ENCODE measurements at places on chromosomes 1 and 21.

DNA sequence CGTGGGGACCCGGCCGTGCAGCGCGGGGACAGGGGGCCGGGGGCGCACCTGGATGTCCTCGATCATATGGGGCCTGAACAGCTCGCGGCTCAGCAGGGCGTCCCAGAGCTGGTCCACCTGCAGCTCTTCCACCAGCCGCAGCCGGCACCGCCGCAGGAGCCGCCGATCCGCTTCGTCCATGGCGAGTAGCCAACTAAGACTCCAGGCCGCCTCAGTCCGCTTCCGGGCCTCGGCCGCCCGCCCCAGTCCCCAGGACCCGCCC lies at the start of gene CASP9:
TSS of gene CASP9 (minus strand) at position 195 of the 262 bp plus-strand sequence. CDS start at position 180, 15 bp downstream.
- DNase-seq, result no peak

GRCh38 chr1:245598524-245599305 lies 443.9 kb downstream of the KIF26B start:
- no peak for DNase-seq

- DNase-seq, result no peak
Measured at GRCh38 chr1:107767156-107767582, 197.8 kb downstream of the VAV3 start.

- DNase-seq, result no peak
Measured at GRCh38 chr1:110455151-110455550, 4.2 kb downstream of the PROK1 start.

- peak; percentile 27 for DNase-seq
Measured at GRCh38 chr1:96364576-96364975, 357.0 kb upstream of the PTBP2 start.

GRCh38 chr1:57727121-57727520 lies 303.3 kb upstream of the DAB1 start:
- no peak for DNase-seq

DNA sequence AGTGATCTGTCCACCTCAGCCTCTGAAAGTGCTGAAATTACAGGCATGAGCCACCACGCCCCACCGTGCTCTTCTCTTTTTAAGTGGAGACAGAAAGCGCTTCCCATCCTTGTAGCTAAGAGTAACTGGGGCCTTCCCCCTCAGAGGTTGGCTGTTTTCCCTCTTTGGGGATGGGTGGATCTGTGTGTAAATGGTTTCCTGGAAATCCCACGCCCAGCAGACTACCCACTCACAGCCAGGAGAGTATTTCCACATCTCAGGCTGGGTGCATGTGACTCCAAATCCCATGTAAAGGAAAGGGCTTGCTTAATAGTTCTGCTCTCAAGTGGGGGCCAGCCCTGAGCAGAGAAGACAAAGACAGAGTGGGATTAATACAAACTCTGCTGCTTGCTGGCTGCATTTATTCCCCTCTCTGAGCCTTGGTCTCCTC lies 19.6 kb upstream of the TCEA3 start:
- DNase-seq, result peak; percentile 92

DNA sequence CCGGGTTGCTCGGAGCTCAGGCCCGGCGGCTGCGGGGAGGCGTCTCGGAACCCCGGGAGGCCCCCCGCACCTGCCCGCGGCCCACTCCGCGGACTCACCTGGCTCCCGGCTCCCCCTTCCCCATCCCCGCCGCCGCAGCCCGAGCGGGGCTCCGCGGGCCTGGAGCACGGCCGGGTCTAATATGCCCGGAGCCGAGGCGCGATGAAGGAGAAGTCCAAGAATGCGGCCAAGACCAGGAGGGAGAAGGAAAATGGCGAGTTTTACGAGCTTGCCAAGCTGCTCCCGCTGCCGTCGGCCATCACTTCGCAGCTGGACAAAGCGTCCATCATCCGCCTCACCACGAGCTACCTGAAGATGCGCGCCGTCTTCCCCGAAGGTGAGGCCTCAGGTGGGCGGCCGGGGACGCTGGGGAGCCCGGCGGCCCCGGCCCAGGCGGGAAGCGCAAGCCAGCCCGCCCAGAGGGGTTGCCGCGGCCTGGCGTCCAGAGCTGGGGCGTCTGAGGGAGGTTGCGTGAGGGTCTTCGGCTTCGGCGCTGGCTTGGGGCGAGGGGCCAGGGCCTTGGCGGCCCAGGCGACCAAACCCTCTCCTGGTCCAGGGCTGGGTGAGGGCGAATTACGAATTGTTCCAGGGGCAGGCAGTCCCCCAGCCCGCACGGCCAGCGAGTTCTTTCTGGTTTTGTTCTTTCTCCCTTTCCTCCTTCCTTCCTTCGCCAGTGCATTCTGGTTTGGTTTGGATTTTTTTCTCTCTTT lies 805 bp downstream of the SIM2 start:
- DNase-seq, result no peak

DNA sequence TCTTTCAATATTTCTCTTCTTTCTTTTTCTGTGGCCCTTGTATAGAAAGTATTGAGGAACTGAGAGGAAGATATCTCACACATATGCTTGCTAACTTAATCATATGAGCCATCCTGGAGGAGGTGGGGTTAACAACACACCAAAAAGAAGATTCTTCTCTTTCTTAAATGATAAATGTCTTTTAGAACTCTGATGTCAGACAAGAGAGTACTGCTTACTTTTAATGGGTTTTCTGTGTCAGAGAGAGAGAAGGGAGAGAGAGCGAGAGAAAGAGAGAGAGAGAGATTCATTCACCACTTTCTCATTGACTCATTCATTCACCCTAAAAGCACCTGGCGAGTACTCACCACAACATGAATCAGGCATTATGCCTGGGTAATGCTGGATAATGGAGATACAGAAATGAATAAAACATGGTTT lies 250.3 kb upstream of the SGIP1 start:
- no peak for DNase-seq

GRCh38 chr1:201180141-201180540 lies 10.5 kb upstream of the IGFN1 start:
- no peak for DNase-seq

DNA sequence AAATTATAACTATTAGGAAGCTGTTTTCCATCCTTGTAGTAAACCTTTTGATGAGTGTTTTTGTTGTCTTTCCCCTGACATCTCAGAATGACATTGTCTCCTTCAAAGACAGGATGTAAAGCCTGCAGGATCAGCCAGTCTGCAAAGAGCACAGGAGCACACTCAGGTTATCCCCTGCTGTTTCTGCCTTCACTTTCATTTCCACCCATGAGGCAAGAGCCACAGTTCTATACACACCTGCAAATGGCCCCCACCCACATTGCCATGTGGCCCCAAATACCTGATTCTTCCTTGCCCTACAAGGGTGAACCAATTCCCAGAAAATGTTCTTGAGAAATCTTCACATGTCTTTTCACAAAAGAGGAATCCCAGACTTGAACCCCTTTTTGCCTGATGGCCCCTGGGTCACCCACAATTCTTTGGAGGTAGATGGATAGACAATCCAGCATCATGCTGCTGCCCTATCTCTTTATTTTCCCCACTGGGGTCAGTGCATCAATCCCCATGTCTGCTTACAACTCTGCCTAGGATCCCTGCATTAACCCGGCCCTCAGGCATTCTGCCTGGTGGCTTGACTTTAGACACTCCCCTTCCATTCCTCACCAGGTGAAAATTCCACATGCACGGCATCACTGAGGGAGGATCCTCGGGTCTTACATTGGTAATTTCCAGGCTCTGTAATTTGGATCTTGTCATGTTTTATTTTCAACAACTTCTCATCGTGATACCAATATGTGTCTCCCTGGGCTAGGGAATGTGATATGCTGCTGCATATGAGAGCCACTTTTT lies 2.6 kb downstream of the FCRL3 start:
- DNase-seq, result no peak

GRCh38 chr1:59985911-59986515 lies 59.4 kb upstream of the CYP2J2 start:
- no peak for DNase-seq

DNA sequence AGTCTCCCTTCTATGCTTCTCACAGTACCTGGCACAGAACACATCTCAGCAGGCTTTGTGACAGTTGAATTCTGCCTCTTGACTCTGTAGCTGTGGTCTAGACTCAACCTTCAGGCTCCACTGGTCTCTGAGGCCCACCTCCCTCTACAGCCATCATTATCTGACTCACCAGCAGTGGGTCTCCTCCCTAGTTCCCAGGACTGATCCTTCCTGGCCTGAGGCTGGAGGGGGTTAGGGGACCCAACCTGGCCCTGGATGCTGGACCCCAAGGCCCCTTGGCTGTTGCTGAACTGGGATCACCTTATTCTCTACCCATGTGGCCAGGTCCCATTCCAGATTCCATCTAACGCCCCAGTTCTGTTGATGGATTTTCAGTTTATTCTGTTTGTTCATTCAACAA lies 43.1 kb upstream of the FOXO6 start:
- no peak for DNase-seq

GRCh38 chr1:46996659-46997281 lies 26.7 kb upstream of the CYP4X1 start:
- DNase-seq, result no peak

GRCh38 chr1:230570724-230571360 lies 71.4 kb upstream of the COG2 start:
- DNase-seq, result no peak

DNA sequence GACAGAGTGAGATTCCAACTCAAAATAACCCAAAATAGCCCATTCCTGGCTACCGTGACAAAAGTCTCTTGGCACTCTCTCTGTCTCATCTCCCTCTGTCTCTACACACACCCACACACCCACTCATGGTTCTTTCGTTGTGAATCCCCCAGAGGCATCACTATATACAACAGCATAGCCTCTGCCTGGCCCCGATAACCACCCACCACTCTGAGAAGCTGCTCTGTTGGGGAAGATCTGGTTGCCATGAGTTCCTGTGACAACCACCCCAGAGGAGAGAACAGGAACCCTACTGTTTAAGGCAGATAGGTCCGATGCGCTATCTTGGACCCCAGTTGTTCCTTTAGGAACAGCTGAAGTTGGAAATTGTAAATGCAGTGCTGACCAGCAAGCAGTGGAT lies 70.4 kb upstream of the LYST start:
- no peak for DNase-seq

DNA sequence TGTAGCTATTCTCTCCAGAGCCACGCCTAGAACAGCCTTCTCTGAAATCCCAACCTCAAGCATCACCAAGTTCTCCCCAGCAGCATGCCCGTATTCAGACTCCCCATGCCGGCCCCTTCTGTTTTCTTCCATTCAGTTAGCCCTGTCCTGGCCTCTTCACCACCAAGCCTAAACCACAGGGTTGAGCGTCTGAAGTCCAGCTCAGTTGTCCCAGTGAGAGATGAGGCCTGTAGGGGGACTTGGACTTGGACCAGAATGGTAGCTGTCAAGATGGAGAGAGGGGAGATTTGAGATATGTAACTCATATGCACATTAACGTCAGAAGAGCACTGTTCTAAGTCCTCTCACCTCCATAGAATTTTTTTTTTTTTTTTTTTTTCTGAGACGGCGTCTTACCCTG lies 5.5 kb upstream of the TMEM54 start:
- no peak for DNase-seq

GRCh38 chr21:30479259-30479658 lies 908 bp downstream of the KRTAP19-1 start:
- DNase-seq, result no peak

Data from AG09319 (cell line).